ENCODE measurements at places on chromosomes 7 and 10.

DNA sequence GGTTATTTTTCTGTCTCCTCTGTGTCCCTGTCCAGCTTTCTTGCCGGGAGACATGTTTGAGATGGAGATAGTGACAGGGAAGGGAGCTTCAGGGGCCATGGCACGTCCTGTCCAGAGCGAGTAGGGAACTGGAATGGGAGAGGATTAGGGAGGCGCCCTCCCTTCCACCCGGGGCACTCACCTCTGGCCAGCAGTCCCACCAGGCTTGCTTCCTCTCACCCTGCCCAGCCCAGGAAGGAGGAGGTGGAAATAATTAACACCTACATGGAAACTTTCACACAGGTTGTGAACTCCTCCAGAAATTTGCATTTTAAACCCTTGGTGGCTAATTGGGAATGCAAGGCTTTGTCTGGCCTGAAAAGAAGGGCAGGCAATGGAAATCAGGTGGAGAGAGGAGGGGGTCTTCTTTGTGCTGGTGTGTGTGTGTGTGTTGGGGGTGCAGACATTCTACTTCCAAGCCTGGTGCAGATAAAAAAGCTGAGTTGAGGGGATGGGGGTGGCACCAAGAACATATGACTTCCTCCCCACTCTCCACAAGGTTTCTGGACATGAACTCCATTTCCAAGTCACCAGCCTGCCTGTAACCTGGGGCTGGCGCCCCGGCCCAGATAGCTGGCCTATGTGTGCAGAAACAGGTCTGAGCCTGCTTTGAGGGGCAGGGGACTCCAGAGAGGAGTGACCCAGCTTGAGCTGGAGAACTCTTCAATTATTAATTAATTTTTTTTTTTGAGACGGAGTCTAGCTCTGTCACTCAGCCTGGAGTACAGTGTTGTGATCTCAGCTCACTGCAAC, 199.4 kb downstream of the CYP26A1 start:
- DNase-seq: no peak

GRCh38 chr7:112421666-112422486, 28.4 kb upstream of the IFRD1 start:
- peak; percentile 15 for DNase-seq

- DNase-seq: no peak
Measured at GRCh38 chr10:53719658-53720057, 947.1 kb upstream of the MBL2 start.

GRCh38 chr7:150514748-150515222, at the start of gene GIMAP7:
Gene GIMAP7 (plus strand): TSS chr7:150514872. CDS start chr7:150519975, 5,103 bp downstream.
- peak; percentile 86 for DNase-seq

DNA sequence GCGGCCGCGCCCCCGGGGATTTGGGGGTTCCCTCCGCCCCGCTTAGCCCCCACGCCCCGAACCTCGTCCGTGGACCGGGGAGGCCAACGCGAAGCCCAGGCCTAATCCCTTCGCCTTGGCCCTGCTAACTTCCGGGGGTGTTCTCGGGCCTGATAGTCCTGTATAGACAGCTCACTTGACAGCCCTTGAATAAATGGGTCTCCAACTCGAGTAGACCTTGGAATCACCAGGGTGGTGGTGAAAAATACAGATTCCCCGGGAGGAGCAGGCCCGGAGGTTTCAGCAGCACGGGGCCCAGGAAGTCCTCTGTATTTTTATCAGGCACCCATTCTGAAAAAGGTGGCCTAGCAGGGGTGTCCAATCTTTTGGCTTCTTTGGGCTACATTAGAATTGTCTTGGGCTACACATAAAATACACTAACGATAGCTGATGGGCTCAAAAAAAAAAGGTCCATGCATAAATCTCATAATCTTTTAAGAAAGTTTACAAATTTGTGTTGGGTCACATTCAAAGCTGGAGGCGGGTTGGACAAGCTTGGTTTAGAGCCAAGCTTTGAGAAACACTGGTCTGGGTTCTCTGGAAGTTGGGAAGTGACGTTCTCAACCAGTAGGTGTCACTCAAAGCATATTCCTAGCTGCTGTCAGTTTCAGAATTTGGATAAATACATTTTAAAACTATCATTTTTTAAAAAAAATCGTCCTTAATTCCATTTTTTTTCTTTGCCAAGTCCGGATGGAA, 221.7 kb downstream of the PHTF2 start:
- DNase-seq: peak; percentile 47

DNA sequence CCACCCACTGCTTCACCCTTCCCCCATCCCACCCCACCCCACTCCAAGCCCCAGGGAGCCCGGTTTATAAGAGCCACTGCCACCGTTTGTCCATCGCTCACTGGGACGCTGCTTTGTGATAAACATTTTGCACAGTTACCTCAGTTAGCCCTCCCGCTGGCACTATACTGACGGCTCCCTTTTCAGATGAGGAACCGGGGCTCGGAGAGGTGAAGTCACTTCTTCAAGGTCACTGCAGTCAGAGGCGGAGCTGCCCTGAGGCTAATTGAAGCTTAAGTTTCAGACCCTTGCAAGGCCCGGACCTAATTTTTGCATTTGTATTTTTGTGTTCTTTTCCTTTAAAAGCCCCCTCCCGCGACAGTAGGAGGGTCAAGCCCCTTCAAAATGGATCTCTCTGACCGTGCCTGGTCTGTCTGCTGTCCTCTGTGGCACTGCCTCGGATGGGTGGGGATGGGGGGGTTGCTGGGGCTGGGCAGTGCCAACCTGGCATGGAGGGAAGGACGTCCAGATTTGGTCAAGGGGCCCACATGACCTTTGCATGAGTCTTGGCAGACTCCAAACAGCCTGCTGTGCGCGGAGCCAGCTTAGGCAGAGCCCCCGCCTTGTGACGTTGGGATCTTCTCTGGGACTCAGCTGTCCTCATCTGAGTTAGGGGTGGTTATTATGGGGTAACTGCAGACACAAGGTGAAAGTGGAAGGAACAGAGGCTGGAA, 17.7 kb upstream of the NODAL start:
- no peak for DNase-seq

DNA sequence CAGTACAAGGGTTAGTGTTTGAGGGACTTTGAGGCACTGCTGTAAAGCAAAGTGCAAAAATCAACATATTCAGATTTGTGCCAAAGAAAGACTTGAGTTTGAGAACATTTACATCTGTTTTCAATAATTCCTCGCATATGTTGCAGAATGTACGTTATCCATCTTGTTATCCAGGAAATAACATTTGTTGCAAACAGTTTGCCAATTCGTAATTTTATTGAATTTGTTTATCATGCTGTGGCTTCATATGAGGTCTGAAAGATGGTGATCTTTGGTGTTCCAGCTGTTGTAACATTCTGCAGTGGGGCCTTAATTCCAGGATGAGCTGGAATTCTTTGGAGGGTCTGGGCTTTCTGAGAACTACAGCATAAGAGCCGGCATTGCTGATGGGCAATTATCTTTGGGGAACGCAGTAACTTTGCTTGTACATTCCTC, 396.2 kb downstream of the LRMDA start:
- no peak for DNase-seq

DNA sequence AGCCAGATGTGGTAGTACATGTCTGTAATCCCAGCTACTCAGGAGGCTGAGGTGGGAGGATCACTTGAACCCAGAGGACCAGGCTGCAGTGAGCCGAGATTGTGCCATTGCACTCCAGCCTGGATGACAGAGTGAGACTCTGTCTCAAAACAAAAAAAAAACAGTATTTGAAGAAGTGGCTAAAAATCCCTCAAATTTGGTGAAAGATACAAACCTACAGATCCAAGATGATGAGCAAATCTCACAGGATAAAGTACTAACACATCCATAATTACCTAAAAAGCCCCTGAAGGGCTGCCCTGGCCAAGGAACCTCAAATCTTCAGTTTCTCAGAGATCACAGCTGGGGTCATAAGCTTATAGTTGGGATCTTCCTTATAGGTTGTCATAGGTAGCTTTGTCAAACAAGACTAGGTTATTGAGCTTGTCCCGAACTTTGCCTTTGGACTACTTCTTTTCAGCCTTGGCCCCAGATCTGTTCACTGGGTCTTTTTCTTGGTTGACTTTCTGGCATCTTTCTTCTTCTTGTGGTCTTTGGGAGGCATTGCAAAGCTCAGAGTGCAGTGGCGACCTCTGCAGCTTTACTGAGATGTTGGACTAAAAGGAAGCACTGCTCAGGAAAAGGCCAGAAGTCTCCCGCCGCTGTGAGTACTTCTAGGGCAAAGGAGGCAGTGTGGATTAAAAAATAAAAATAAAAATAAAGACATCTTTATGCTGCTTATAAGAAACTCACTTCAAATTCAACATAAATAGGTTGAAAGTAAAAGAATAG, 28.6 kb upstream of the SAR1A start:
- DNase-seq: no peak

DNA sequence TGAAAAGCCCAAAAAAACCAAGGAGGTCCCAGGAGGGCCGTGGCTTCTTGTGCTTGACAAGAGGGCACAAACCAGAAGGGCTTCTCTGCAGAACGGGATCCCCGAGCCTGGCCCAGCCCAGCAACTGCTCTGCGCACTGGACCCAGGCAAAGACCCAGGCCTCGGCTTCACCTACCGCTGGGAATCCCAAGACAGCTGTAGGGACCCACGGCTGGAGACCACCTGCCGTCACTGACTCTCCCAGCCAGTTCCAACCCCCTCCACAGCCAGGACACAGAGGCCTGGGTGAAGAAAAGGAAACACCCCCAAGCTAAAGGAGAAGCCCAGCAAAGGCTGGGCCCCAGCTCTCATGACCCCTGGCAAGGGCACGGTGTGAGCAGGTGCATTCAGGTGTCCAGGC, 24.3 kb downstream of the PDGFA start:
- DNase-seq: no peak

- no peak for DNase-seq
Measured at GRCh38 chr7:88432301-88432700, 125.6 kb upstream of the STEAP4 start.

GRCh38 chr7:55569269-55569663, 3.0 kb downstream of the VOPP1 start:
- DNase-seq: no peak

- no peak for DNase-seq
Measured at GRCh38 chr7:24227068-24227467, 56.9 kb upstream of the NPY start.

DNA sequence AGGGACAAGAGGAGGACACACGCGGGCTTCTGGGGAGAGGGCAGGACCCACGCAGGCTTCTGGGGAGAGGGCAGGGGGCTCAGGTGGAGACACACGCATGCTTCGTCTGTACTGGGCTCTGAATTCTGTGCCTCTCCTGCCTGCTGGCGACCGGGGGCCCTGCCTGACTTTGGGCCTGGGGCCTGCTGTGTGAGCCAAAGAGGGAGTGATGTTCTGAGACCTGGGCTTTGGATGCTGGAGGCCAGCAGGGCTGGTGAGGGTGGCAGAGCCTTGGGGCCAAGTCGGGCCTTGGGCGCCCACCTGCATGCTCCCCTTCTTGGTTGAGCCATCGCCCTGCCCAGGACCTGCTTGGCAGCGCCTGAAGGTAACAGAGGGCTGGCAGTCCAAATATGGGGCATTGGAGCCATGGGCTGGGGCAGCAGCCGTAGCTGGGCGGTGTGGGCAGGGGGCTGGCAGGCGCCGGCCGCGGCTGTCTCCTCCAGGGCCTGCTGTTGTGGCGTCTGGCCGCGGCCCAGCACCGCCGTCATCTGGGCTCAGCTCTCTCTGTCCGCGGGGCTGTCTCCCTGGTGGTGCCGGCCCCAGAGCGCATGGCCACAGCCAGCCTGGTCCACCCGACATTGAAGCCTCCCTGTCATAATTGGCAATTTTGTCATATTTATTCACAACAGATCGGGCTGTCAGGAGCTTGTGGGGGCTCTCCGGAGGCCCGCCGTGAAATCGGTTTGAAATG, 78.9 kb downstream of the UNCX start:
- DNase-seq: no peak

DNA sequence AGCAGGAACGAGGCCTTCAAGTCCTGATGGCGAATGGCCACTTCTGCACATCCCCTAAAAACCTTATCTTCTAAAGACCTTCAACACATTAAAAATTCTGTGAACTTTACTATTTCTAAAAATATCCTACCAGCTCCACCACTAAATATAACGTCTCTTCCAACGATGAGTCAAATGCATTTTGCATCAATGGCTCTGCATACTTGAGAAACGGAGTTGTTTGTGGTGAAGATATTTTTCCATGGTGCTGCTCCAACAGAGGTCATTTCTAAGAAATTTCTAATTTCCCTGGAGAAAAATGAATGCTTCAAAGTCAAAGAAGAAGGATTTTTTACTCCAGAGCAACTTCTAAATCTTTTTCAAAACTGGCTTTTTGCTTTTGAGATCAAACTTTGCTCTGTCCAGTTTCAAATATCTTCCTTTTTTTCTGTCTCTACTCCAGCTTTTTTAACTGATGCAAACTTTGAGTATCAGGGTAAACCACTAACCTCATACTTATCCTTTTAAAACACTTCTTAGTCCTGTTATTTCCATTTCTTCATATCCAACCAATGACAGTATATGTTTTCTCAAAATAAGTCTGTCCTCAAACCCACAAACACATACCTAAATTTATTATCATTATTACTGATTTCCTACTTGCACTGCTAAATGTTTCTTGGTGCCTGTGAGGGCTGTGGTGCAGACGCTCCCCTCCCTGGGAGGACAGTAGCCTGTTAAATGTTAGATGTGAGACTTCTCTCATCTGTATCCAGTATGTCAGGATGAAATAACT, 258.1 kb downstream of the KLF6 start:
- no peak for DNase-seq

GRCh38 chr7:94507462-94507861, 2.1 kb upstream of the CASD1 start:
- no peak for DNase-seq

DNA sequence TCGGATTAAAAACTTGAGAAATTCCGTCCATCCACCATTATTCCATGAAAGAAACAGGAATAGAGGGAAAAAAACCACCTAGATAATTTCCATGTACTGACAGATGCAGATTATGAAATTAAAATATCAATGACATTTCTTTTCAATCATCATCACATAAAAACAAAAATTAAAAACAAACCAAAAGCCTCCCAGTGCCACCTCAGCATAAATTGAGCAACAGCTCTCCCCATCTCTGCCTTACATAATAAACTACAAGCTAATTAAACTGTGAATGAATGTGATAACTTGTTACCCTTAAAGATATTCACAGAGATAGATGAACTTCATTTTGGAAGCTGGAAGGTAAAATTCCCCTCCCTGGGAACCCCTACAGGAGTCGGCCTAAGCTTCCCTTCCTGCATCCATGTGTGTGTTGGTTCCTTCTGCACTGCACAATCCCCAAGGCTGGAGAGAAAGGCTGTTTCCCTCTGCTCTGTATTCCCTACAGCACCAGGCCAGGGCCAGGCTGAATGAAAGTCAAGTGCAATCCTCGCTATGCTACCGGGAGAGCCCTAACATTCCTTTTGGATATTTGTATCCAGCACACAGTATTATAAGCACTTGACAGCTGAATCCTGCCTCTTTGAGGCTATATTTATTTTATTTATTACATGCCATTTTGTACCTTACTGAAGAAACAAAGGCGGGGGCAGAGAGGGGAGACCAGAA, 8.1 kb downstream of the CCDC6 start:
- no peak for DNase-seq

DNA sequence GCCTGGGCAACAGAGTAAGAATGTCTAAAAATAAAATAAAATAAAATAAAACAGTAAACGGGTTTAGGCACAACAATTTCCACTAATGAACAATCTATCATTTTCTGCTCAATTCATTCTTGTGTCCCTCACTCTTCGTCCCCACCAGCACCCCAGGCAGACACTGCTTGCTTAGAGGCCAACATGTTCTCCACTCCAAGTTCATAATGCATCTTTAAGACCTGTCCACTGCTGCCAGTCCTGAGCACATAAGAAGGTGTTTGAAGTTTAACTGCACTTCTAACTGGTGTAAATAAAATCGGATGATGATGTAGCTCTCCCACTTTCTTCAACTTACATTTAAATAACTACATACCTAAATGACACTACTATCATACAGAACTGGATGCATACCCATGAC, 13.2 kb downstream of the PDLIM1 start:
- DNase-seq: no peak

Measured in CD4-positive, alpha-beta T cell treated with Interleukin-6 at 100 ng/mL for 8 hours (primary cell).